ENCODE measurements at places on chromosomes 2 and 18.

DNA sequence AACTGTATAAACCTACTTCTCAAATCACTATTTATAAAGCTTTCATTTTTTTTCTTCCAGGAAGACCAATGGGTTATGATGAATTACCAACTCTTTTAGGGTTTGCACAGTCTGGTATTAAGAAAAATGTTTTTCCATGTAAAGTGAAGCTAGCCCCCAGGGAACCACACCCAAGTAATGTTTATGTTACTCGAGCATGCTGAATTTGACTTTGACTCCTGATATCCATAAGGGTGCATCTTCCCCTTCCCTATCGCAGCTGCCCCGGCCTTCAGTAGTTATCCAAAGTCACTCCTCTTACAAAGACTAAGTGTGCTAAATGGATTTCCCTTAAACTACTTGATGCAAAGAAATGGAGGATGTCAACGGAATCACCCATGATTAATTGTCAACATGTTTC, 21.7 kb downstream of the KCTD18 start:
- no peak for DNase-seq

DNA sequence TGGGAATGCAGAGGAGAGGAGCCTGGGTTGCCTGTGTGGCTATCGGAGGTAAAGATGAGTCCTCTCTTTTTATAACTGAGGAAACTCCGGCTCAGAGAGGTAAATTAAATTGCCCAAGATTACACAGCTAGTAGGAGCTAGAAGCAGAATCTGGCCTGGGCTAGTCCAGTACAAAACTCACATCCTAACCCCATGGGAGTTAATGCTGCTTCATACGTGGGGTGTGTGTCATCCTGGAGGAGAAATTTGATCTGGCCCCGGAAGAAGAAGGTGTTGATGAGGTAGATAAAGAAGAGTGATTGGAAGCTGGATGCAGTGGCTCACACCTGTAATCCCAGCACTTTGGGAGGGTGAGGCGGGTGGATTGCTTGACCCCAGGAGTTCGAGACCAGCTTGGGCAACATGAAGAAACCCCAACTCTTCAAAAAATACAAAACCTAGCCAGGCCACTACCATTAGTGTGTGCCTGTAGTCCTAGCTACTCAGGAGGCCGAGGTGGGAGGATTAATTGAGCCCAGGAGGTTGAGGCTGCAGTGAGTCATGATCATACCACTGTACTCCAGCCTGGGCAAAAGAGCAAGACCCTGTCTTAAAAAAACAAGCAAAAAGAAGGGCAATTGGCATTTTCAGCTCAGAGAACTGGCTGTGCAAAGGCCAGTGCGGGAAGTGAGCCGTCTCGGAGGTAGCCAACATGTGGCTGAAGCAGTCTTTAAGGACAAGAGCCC, 33.7 kb downstream of the CTIF start:
- DNase-seq: no peak

GRCh38 chr2:42438685-42439084, 55.1 kb downstream of the KCNG3 start:
- DNase-seq: no peak

DNA sequence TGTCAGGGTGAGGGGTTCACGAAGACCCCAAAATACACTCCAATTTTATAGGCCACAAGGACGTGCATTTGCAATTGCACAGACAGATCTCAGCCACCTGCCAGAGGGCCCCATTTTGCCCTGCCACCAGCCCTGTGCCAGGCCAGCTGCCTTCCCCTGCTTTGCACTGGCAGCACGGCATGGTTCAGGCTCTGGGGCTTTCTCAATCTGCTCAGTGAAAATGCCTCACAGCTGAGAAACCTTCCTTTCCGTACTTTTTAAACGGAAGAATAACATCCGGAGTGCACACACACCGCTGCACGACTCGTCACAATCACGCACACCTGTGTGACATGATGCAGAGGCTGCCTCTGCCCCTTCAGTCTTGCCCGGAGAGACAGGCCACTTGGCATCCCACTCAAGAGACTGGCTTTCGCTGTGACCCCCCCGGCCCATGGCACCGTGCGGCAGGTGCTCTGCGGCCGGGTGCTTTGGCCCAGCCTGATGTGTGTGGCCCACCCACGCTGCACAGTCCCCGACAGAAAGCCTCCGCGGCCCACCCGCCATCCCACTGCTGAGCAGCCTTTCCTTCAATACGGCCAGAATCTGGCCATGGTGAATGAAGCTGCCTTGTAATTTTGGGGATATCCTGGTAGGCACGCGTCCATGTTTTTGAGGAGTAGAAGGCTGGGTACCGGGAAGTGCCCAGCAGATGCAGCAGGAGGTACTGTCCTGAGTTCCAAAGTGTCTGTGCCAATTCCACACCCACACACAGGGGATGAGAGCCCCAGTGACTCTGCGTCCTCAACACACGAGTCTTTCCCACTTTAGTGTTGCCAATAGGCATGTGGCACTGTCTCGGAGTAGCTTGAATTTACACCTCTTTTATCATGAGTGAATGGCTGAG, 88.8 kb downstream of the USP40 start:
- DNase-seq: no peak

GRCh38 chr2:137168552-137168951, 403.2 kb downstream of the THSD7B start:
- DNase-seq: no peak

GRCh38 chr2:102597788-102598187, 21.6 kb upstream of the SLC9A2 start:
- no peak for DNase-seq

- no peak for DNase-seq
These were observed 247.4 kb upstream of the CYP26B1 start for GRCh38 chr2:72395096-72395495.

DNA sequence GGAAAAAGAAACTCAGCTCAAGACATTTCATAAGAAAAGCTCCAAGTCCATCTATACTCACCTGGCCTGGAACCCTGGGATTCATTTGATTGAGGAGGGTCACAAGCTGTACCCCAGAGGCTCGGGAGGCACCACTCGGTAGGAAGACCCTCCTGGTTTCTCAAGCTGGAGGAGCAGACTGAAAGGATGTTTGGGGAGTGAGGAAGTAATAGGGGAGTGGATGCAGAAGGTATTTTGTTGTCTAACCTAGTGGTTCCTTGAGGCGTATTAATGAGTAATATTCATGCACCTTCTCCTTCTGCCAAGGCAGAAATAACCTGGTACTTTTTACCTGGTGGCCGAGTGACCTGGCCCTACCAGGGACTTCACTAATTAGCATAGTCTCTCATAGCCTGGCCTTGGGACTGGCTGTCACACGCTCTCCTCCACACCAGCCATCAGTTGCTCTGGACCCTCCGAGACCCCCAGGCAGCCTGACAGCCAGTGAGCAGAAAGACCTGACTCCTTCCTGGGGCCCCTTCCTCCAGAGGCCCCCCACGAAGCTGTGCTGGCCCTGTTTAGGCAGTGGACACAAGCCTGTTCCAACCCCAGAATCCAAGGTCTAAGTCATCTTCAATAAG, 161.4 kb downstream of the BCL2 start:
- no peak for DNase-seq

GRCh38 chr2:224885836-224886547, 156.3 kb downstream of the DOCK10 start:
- no peak for DNase-seq

DNA sequence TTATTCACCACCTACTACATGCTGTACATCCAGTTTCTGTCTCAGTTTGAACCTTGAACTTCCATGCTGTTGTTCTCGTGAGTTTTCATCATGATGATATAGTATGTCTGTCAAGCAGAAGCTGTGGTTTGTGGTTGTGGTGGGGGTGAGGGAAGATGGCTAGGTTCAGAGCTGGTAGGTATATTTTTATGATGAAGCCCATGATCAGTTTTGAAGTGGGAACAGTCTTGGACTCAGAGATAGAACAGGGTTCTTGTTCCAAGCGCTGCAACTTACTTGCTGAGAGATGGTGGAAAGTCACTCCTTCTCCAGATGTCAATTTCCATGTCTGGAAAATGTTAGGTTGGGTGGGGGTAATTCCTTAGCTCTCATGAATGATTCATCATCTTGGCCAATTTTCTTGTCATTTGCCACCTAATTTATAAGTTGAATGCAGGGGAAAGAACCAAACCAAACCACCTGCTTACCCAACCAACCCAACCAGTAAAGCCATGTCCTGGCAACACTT, 21.6 kb downstream of the PMAIP1 start:
- DNase-seq: no peak

DNA sequence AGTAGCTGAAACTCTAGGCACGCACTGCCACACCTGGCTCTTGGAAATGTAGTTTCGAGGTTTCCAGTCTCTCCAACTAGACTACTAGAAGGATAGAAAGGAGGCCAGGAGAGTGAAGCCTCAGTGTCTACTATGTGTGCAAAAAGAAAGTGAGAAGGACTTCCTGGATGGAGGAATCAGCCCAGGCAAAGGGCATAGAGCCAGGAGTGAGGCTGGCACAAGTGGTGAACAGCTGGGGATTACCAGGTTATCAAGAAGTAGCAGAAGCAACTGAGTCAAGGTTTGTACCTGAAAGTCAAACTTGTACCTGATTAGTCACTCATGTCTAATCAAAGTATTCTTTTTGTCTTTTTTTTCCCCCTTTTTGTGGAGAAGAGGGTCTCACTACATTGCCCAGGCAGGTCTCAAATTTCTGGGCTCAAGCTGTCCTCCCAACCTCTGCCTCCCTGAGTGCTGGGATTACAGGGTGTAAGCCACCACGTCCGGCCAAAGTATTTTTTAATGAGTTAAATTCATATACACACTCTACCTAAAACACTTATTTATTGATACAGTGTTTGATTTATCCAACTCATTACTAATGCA, 8.7 kb upstream of the FZD5 start:
- DNase-seq: no peak

GRCh38 chr2:37418956-37419355, 74.5 kb downstream of the QPCT start:
- DNase-seq: no peak

- DNase-seq: no peak
These were observed 4.9 kb downstream of the PAX3 start for GRCh38 chr2:222293660-222294630.

- DNase-seq: no peak
These were observed 9.3 kb upstream of the ATL2 start for GRCh38 chr2:38386377-38386776.

DNA sequence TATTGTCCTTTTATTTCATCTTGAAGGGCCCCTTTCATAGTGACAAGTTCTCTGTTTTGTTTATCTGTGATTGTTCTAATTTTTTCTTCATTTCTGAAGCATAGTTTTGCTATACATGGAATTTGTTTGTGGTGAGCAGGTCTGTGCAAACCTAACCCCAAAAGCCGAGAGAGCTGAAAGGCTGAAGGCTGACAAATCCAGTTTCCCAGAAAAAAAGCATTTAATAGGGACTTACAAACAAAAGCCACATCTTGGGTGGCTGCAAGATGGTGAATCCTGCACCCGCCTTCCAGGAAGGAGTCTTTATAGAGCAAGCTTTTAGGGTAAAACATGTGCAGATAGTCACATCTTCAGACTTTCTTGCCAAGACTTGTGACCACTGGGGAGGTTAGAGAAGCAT, 473.4 kb upstream of the TRIB2 start:
- no peak for DNase-seq

GRCh38 chr2:135494503-135494902, 36.5 kb downstream of the ZRANB3 start:
- DNase-seq: no peak

DNA sequence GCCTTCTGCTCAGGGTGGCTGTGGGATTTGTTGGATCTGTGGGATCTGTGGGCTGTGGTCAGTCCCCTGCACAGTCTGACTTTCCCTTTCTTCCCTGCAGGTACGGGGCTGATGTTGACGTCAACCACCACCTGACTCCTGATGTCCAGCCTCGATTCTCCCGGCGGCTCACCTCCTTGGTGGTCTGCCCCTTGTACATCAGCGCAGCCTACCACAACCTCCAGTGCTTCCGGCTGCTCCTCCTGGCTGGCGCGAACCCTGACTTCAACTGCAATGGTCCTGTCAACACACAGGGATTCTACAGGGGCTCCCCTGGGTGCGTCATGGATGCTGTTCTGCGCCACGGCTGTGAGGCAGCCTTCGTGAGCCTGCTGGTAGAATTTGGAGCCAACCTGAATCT, 17.5 kb downstream of the ASB1 start:
- no peak for DNase-seq

DNA sequence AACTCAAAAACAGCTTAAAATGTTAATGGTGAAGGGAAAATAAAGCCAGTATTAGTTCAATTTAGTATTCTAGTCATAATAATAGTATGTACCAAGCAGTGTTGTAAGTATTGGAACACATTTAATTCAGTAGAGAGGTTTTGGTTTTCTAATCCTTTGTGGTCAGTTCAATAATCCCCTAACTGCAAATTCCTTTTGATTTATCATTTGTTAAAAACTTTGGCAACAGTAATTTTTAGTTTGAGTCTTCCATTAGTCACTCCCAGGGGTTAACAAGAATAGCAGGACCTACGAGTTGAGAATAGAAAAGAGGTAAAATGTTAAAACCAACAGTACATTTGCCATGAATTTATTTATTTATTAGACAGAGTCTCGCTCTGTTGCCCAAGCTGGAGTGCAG, 10.7 kb downstream of the MRPL44 start:
- DNase-seq: no peak
